Right ventricle myocardium superior (tissue), 1 donor: ENCODE measurements at places on chromosomes 6 and 20. TPM values are rescaled to one million over a fixed set of nuclear protein-coding genes. Genes with fewer than 3 reads are reported as not detected.

Gene FAM217A
- total RNA-seq: not detected

- no peak for DNase-seq
Observed at GRCh38 chr6:47134476-47135189, 92.5 kb upstream of the ADGRF1 start.

Gene CLPSL2
- total RNA-seq: not detected

DNA sequence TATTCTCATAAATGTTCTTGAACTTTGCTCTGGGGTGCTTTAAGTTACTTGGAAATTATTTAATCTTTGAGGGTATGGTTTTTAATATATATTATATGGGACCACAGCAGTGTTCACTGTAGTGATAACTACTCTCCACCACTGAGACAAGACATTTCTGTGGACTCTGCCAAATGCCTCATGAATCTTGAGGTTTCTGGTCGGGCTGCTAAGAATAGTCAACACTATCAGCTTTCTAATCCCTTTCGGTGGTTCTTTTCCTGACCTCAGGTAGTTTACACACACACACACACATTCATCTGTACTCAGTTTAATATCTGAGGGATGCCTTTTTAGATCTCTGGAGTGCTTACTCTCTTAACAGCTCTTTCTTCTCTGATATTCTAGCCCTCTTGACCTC, 500.7 kb downstream of the MAFB start:
- DNase-seq: no peak

- no peak for DNase-seq
Observed at GRCh38 chr20:41395667-41396664, 29.3 kb upstream of the EMILIN3 start.

- DNase-seq: peak; percentile 30
Observed at GRCh38 chr20:32507998-32508774, 76.9 kb downstream of the NOL4L start.

DNA sequence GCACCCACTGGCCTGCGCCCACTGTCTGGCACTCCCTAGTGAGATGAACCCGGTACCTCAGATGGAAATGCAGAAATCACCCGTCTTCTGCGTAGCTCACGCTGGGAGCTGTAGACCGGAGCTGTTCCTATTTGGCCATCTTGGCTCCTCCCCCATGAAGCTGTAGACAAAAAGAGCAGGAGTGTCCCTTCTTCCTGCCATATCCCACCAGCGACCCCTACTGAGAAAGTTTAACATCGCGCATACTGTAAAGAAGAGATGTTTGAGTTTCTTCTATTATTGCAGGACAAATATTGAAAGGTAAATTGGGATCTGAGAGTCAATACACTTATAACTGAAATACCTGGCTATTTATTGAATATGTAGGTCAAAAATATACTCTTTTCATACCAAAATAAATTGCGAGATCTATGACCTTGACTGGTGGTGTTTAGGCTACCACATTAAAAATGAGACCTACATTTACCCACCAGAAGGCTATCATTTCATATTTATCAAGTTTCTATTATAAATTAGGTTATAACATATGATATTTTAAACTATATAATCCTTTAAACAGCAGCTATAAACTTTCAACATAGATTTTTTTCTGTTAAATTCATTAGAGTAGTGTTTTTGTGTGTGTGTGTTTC, 586.3 kb downstream of the HTR1B start:
- peak; percentile 12 for DNase-seq

Gene F13A1
- total RNA-seq: 136 TPM

- no peak for DNase-seq
Observed at GRCh38 chr6:15523679-15524630, 138.9 kb downstream of the DTNBP1 start.

DNA sequence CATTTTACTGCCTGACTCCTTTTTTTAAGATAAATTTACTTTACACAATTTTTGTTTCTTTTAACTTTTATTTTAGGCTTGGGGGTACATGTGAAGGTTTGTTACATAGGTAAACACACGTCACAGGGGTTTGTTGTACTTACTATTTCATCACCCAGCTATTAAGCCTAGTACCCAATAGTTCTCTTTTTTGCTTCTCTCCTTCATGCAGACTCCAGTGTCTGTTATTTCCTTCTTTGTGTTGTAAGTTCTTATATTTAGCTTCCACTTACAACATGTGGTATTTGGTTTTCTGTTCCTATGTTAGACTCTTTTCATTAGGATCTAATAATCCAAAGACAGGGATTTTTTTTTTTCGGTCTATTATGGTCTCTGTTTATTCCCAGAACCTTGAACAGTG, 83.5 kb upstream of the CCN6 start:
- DNase-seq: no peak

Gene CENPW
- total RNA-seq: 0.48 TPM

Gene ZNF391
- total RNA-seq: 0.51 TPM

GRCh38 chr6:131721161-131721560, 10.3 kb upstream of the CTAGE9 start:
- DNase-seq: no peak

DNA sequence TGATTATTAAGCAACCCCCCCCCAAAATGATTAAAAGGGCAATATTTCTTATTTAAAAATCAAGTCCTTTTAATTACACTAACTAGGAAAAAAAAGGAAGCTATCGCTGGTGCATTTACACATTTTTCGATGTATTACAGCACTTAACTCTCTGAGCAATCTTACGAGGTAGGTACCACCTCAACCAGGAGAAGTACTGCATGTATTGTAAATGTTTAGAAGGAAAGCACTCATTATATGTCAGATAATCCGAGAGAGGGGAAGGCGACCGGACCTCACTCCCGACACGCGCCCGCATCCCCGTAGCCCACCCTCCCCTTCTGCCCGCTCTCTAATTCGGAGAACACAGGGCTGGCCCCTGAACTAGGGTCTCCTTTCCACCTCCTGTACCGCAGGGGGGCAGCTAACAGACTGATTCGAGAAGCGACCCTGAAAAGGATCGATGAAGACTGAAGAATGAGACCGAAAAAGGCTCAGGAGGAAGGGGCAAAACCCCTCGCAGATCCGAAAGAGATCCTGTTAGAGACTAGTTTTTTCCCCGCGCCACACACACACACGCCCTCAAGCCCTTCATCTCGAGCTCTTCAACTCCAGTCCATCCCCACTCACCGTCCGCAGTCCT, 337 bp downstream of the ESF1 start:
- DNase-seq: no peak

Gene ESR1
- 1.2 TPM for total RNA-seq

Gene RIN2
- total RNA-seq: 52.4 TPM

DNA sequence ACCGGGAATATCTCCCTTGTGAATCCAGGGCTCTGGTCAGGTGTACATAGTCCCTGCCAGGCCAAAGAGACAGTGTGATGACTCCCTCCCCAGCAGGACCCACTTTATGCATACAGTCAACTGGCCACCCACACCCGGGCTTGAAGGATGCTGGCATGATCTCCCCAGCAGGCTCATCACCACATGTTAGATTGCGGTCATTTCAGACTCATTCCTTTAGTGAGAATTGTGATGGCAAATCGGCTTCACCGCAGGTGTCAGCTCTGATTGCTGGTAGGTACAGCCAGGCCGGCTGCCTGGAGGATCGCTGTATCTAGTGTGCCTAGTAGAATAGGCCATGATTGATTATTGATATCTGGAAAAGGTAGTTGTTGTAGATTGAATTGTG, 24.5 kb downstream of the CD83 start:
- DNase-seq: no peak

GRCh38 chr20:59204165-59204894, 40.7 kb downstream of the ZNF831 start:
- DNase-seq: no peak
